ENCODE measurements at places on chromosomes 3 and 15.

DNA sequence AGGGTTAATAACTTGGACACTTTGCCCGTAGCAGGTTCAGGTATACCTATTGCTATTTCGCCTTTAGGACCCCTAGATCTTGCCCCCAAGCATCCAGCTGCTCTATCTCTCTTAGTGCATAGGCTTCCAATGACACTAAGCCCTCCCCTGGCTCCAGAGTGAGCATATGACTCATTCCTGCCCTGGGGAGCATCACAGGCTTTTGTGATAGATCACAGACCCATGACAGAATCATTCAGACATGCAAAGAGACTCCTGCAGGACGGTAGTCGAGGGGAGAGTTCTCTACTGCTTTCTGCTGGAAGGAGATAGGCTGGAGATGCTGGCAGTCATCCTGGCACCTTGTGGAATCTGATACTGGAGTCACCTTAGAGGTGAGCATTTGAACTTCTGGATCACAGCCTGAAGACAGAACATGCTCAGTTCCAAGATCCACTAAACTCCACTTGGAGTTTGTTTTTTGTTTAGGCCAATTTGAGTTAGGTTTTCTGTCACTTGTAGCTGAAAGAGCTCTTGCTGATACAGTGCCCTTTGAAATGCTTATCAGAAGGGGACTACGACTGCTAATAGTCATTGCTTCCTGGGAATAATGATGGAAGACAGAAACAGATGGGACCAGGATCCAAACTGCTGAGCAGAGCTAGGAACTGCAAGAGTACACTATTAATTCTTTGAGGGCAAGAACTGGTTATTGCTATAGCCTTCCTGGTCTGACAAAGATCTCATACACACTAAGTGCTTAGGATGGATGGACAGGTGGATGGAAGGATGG, 11.0 kb downstream of the LYSMD2 start:
- peak; percentile 48 for DNase-seq

GRCh38 chr15:89781891-89782618, 5.9 kb downstream of the MESP2 start:
- no peak for DNase-seq

DNA sequence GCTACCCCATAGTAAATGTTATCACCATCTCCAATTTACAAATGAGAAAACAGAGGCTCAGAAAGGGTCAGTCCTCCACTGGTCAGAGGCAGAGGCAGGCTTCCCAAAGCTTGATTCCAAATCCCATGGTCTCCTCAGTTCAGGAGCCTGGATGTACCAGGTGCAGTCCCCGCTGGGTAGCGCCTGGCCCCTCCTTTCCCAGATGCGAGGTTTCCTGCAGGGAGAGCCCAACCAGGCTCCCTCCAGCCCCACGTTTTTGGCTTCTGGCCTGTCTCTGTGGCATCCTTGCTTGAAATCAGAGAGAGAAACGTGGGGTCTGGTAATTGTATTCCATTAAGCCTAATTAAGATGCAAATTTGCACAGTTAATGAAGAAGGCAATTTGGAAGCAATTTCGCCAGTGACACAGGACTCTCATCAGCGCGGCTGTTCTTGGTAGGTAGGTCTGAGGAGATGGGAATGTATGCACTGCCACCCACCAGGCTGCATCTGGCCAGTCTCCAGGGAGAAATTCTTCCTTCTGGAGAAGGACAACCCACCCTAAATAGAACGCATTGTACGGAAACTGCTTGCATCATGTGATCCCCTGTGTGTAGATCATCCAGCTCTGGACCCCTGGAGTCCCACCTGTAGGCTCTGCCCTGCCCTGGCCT, 50.5 kb downstream of the HRH1 start:
- no peak for DNase-seq

DNA sequence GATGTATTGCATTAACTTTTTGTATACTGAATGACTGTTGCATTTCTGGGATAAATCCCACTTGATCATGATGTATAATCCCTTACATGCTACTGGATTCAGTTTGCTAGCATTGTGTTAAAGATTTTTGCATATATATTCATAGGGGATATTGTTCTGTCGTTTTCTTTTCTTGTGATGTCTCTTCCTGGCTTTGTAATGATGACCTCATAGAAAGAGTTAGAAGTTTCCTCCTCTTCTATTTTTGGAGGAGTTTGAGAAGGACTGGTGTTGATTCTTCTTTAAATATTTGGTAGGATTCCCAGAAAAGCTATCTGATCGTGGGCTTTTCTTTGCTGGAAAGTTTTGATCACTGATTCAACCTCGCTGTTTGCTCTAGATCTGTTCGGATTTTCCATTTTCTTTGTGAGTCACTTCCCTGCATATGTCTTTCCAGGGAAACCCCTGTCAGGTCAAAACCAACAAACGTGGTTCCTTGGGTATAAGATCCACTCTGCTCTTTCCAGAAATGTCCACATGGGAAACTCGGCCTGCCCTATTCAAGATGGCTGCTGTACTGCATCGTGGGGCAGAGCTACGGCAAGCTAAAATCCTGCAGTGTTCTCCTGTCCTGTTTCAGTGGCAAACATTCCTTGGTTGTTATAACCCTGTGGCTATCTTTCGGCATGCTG, 120.4 kb downstream of the GABRG3 start:
- DNase-seq: no peak
